ENCODE measurements at places on chromosomes 12 and 14.

DNA sequence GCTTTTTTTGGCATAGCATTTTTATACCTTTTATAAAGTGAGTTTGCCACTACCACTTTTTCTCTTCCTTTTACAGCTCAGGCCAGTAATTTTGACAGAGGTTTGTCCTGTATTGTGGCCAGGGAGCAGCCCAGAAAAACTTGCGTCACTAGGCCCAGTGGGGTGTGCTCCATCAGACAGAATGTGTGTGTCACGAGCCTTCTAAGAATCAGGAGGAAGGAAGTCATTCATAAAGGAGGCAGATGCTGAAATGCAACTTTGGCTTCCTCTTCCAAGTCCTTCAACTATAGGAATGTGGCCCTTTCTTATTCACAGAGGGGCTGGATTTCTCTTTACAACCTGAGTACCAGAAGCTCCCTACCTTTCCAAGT lies 10.1 kb upstream of the RAB35 start:
- DNase-seq = no peak

DNA sequence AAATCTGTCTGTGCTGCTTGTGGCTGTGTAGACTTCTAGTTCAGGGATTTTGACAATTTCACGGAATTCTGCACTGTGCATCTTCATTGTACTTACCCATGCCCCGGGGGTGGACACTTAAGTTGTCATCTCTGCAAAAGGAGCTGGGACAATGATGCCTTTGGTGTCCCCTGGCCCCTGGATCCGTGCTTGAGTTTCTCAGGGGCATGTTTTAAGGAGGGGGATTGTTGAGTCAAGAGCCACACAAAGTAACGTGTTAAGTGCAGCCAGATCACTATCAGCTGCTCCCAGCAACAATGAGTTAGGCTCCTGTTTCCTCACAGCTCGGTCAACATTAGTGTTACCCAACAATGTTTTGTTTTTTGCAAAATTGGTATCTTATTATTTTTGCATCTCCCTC lies 305.0 kb upstream of the DIO3 start:
- no peak for DNase-seq

DNA sequence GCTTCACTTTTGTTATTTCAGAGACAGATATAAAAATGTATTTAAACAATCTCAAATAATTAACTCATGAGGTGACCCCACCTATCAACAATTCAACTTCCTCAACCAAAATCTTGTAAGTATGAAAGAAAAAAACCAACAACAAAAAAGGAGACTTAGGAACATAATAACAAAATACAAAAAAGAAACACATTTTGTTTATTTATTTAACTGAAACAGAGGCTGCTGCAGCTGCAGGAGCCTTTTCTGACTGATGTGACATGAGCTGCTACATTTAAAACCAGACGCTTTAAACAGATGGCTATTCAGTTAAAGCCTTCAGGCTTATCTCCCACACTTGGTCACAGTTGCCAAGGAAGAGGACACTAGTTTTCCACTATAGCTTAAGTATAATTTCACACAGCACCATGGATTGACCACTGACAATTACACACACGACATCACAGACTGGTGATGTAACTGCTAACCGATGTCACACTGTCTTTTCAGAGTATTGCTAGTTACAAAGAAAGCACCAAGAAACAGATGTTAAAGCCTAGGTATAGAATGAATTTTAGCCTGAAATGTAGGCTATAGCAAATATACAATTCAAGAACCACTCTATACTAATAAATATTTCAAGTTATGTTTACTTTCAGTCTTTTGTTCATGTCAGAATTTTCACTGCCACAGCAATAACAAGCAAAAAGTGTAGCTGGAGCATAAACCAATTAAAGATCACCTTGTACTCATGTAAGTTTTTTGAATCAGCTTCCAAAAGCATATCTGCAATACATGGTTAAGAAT lies 113.0 kb downstream of the MED13L start:
- DNase-seq = peak; percentile 14

DNA sequence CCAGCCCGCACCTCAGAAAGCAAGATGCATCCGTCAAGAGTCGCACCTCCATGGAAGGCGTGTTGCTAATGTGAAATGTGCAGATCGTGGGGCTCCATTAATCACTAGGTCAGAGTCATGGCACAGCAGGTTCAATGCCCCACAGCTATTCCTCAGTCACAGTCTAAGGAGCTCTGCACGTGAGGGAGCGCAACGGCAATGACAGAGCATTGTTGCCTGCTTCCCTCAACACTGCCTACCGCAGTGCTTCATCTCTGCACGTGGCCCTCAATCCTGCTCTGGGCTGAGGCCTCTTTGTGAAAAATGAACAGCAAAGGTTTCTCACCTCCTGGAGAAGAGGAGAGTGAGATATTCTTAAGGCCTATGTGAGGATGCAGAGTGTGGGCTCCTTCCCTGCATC lies 995.2 kb upstream of the TMEM132C start:
- DNase-seq = no peak

DNA sequence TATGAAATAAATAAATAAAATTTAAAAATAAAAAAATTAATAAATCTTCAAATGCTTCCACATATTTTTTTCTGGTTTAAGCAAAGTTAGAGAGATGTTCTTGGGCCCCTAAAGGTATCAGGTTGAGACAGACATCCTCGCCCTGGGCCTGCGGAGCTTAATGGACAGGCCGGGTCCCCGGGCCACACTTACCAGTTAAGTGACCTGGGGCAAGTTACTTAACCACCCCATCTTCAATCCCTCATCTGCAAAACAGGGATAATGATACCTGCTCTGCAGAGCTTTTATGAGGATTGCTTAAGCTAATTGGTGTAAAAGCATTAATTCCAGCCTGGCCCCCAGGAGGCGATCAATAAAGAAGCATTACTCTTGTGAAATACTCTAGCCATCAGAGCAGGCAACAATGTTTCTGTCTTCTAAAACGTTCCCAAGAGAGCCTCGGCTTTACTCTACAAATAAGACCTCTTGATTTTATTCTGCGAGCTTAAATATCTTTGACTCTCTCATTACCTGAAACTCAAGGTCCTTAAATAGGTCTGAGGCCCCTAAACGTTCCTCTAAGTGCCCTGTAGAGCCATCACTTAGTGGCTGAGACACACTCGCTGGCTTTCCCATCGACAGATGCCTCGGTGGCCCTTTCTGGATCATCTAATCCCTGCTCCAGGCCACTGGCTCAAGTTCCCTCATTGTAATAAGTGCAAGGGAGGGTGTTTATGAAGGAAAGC lies 81.1 kb upstream of the DIO3 start:
- no peak for DNase-seq

- peak; percentile 28 for DNase-seq
Measured at GRCh38 chr12:119229837-119230236, 51.1 kb downstream of the HSPB8 start.

GRCh38 chr12:42669553-42669952 lies 80.0 kb upstream of the PRICKLE1 start:
- DNase-seq = peak; percentile 13

GRCh38 chr14:102320033-102320660 lies 601 bp downstream of the ZNF839 start:
- peak; percentile 44 for DNase-seq

DNA sequence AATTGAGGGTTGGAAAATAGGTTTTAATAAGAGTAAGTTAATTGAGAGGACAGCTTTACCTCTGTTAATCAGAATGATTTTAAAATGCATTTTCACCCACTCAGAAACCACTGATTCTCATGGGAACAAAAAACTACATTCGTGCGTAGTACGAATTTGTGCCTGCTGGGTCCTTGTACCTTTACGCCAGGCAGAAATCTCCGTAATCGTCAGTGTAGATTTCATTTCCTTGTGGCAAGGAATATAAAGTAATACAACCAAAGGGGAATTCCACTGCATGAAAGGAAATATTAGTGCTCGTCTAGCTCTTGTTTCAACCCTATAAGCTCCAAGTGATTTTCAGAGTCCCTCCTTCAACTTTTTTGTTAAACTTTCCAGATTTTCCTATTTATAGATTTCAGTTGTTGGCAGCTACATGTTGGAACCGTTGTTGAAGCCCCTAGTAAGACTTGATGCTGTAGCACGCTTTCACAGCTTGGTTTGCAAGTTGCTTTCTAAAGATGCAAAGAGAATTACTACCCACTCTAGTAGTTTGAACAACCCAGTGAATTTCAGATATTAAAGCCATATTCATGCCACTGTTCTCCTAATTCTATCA lies 90.6 kb downstream of the ETV6 start:
- DNase-seq = no peak

DNA sequence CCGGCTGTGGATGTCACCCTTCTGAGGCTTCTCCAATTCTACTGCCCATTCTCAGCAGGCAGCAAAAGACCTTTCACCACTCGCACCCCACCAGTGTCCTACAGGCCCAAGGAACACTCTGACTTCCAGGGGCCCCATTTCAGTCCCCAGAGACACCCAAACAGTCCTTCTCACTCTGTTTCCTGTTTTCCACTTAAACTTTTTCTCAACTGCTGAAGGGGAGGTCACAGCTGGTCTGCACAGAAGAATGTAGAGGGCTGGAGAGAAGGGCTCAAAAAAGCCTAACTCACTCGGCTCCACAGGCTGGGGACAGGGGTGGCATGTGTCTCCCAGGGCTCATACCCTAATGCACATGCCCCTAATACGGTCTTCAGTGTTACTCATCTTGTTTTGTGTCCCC lies 4.2 kb upstream of the DTX1 start:
- no peak for DNase-seq

DNA sequence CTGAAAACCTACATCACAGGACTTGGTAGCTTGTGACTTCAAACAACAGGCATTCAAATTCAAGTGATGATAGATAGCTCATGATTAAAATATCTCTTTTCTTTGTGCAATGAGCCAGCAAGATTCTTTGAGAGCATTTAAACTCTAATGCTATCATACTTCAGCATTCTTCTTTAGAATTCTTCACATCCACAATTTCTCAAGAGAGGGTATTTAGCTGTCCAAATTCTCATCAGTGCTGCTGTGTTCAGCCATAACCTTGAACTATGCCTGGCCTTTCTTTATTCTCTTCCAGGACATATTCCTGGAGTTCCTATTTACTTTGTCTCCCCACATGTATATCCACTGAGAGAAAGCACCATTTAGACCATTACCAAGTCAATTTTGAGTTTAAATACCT lies 321.1 kb downstream of the EGLN3 start:
- no peak for DNase-seq

DNA sequence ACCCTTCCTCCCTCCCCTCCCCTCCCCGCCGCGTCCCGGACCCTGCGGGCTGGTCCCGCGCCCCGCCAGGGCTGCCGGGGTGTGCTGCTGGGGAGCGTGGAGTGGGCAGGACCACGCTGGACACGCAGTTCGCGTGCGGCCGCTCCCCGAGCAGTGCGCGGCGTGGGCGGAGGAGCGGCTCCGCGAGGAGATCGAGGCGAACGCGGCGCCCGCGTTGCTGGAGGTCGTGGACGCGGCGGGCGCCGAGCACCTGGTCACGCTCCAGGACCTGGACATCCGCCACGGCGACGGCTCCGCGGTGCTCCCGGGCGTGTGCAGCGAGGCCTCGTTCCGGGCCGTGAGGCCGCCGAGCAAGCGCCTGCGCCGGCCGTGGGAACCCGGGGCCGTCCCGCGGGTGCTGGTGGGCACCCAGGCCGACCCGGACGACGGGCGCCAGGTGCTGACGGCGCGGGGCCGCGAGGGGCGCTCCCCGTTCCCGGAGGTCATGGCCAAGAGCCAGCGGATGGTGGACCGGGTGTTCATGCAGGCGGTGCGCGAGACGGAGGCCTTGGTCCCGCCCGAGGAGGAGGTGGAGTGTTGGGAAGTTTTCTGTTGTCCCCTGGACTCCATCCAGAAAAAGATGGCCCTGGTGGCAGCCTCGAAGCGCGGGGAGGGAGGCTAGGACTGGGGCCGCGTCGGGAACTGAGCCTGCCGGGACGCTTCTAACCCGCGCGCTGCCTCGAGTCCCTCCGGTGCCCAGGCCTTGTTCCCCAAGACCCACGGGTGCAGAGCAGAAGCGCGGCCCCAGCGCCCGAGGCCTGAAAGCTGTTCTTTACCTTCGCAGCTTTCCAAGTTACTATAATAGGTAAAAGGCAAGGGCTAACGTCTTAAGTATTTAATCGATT lies 54.7 kb upstream of the EIF5 start:
- no peak for DNase-seq

GRCh38 chr14:59316151-59316830 lies 127.8 kb downstream of the DAAM1 start:
- DNase-seq = no peak

DNA sequence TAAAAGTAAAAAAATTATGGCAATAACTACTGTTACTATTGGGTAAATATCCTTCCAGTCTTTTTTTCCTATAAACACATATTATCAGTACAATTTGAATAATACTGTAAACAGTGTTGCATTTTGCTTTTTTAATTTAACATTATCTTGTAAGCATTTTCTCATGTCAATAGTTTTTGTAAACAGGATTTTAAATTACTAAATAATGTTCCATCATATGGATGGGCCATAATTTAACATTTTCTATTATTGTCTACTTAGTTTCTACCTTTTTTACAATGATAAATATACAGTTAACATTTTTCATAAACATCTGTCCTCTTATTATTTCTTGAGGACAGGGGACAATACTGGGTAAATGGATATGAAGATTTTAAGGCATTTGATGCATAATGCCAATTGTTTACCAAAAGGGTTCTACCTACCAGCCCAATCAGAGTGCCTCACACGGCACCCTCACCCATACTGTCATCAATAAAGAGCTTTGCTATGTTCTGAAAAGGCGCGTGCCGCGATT lies 759 bp upstream of the ACVR1B start:
- DNase-seq = no peak

GRCh38 chr12:97275256-97275655 lies 187.3 kb upstream of the RMST start:
- no peak for DNase-seq

DNA sequence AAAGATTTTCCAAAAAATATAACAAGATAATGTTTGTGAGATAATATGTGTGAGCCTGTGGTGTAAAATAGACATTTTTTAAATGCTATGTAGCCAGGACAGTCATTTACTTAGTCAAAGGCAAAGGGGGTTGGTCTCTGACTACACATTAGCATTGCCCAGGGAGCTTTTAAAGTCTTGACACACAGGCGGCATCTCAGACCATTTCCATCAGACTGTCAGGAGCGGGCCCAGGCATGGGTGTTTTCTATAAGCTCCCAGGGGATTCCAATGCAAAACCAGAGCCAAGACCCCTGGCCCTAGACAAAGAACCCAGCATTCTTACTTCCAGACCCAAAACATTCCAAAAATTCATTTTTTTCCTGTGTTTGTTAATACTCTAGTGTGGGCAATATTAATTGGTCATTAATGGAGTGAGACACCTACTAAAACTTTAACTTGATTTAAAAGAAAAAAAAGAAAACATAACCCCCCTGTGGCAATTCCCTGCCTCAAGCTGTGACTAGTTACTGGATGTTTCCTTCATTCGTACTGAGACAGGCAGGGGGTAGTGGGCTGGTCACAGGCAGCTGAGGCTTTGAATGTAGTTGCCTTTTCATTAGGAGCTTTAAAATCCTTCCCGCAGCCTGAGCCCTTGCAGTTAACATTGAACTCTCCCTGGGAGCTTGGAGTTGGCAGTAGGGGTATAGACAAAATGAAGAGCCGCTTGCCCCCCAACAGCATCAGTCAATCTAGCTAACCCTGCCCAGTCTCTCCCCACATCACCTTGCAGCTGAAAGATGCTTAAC lies 103.7 kb downstream of the CMKLR1 start:
- DNase-seq = no peak
